ENCODE measurements at places on chromosomes 16 and 17.

GRCh38 chr17:43553573-43553972 lies 7.4 kb upstream of the ETV4 start:
- no peak for DNase-seq

DNA sequence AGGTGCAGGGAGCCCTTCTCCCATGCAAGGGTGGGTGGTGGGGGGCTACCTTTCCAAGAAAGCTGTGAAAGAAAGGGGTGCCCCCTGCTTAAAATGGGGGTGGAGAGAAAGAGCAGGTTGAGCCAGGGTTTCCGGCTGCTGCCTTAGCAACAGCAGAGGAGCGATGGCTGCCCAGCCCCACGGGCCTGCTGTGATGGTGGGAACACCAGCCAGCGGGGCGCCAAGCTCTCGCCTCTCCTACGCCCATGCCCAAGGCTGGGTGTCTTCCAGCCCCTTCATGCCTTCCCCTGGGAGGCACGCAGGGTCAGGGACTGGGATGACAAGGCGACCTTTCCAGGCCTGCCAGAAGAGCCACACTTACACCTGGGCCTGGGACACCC lies 3.0 kb downstream of the FMNL1 start:
- no peak for DNase-seq

GRCh38 chr17:39095309-39095686 lies 56.1 kb downstream of the PLXDC1 start:
- DNase-seq, result no peak

DNA sequence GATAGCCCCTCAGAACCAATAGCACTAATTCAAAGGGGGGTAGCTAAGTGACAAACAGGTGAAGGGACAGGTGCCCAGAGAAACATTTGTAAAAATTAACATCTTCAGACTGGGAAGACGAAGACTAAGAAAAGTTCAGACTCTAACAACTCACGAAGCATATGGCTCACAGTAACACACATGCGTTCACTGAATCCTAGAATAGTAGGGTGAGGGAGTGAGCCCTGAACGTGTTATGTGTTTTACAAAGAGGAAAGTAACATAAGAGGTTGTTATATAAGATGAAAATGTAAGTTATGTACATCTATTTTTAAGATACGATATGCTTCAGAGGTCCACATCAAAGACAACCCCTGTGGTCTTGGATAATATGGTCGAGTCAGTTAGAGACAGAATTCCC lies 15.2 kb downstream of the GSG1L2 start:
- no peak for DNase-seq

DNA sequence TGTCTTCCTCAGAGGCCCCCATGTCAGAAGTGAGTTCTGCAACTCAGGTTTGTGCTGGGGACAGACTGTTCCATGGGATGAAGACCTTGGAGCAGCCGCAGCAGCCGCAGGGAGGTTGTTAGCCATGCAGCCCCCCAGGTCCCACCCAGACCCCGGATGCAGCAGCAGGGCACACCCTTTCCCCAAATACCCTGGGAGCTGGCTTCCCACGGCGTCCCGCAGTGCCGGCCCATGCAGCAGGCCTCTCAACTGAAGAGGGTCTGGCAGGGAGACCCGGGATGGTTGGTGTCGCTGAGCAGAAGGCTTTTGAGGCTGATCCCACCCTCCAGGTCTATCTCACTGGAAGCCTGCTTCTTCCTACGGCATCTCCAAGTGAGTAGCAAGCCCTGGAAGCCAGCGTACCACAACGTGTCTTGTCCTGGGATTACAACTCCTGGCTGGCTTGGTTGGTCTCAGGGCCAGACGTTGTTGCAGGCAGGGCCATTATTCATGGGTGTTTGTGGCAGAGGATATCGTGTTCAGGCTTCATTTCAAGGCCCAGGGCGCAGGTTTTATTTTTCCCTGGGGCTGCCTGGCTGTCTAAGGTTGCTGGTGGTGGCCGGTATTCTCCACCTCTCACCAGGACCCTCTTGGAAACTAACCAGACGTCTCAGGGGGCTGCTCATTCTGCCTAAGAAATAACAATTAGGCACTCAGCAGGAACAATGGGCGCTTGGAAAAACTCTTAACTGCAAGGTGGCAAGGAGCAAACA lies 223.2 kb downstream of the C16orf95 start:
- DNase-seq, result no peak

DNA sequence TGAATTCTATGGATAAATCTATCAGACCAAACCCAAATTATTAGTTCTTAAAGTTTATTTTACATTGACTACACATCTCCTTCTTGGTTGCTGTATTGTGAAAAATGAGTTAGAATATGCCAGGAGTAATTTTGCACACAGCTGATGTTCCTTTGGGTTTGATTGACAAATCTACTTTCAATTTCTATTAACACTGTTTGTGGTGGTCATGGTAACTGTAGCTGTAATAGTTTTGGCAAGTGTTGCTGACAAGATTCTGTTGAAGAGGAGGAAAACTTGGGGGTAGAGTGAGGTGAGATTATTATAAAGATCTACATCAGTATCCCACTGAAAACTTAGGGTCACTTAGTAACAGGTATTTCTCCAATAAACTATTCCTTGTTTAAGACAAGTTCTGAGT lies 30.3 kb downstream of the MRTFB start:
- no peak for DNase-seq

- no peak for DNase-seq
Observed at GRCh38 chr16:442976-443375, 17.5 kb downstream of the RAB11FIP3 start.

DNA sequence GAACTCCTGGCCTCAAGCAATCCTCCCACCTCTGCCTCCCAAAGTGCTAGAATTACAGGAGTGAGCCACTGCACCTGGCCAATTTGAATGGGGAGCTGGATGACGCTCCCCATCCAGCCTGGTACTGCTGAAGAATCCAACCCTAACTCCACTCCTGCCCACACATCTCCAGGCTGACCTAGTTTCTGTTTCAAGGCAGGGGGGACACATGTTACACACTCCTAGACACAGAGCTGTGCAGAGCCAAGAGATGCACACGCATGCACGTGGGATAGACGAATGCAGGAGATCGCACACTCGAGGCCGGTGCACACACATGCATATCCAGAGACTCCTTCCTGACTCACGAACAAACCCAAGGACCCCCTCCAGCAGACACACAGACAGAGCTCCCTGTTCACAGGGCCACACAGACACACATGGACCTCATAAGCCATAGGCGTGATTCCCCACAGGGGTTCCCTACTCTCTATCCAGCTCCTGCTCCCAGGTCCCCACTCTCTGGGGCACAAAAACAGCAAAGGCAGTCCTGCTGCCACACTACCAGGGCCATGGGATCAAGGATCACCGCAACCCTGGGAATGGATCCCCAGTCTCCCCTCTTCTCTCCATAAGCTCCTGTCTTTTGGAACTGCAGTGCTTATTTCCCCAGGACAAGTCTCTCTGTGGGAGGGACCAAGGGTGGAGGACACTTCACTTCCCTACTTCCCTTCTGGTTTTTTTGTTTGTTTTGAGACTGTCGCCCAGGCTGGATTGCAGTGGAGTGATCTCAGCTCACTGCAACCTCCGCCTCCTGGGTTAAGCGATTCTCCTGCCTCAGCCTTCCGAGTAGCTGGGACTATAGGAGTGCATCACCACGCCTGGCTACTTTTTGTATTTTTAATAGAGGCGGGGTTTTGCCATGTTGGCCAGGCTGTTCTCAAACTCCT lies 14.4 kb downstream of the EPOP start:
- DNase-seq, result no peak

DNA sequence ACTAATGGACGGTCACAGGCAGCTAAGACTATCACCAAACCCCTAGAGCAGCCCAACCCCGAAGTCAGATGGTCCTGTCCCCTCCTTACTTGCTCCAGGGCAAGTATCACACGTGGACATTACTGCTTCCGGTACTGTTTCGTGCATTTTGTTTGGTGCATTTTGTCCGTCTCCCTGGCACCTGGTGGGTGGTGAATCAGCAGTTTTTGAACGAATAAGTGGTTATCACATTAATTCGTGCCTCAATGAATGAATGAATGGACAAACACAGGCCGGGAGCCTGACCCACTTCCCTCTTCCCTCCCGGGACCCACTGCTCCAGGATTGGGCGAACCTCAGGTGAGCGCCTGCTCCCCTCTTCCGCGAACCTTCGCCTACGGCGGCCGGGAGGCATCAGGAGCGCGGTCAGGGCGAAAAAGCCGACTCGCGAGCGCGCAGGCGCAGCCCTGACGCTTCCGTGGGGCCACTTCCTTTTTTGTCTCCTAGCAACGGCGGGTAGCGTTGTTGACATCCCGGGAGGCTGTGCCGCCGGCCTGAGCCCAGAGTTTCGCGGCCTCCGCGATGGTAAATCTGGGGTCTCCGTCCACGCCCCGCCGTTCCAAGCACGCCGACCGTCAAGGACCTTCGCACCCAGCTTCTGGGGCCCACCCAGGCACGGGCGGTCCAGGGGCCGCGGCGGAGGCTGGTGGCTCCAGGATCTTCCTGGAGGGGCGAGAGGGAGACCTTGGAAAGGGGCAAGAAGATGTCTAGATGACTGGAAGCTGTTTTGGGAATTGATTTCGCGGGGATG lies at the start of gene DYNLRB2:
DYNLRB2 (plus strand) TSS at position 478 of the 790 bp plus-strand sequence; CDS start at position 562, 84 bp downstream.
- DNase-seq, result peak; percentile 90

GRCh38 chr16:50735629-50736122 lies 6.2 kb upstream of the CYLD start:
- no peak for DNase-seq

GRCh38 chr16:65876056-65876408 lies 490.5 kb upstream of the CDH5 start:
- DNase-seq, result no peak

DNA sequence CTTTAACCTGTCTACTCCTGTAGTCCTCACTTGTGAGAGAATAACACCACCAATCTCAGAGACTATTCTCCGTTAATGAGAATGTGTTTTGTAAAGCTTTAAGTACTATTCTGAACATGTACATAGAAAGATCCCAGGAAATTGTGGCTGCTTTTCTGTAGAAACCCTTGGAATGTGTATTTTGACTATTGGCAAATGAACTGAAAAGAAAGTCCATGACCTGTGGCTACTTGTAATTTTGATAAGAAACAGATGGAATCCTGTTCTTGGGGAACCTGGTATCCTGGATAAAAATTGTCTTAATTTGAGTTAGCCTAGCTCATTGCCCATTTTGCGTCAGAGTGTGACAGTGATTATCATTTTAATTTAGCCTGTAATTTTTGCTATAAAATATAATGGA lies 9.1 kb downstream of the CTCF start:
- DNase-seq, result no peak

GRCh38 chr16:87806261-87806640 lies 40.5 kb upstream of the KLHDC4 start:
- DNase-seq, result peak; percentile 3

DNA sequence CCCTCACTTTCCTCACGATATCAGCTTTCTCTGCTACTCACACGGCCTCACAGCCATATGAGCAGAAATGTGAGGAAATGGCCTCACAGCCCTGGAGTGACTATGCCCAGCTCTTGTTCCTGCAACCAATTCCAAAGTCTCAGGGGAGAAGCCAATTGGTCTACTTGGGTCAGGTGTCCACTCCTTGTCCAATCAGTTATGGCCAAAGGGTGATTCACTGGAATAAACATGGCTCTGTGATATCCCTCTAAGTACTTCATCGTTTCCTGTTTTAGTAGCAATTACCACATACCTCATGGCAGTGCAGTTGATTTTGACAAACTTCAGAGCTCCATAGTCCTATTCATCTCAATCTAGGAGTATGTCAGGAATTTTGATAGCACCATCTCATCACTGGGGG lies 195.4 kb downstream of the KATNIP start:
- DNase-seq, result no peak

- DNase-seq, result no peak
Observed at GRCh38 chr17:205148-205669, 23.8 kb upstream of the DOC2B start.

- no peak for DNase-seq
Observed at GRCh38 chr17:81465910-81466309, 46.7 kb downstream of the ACTG1 start.

DNA sequence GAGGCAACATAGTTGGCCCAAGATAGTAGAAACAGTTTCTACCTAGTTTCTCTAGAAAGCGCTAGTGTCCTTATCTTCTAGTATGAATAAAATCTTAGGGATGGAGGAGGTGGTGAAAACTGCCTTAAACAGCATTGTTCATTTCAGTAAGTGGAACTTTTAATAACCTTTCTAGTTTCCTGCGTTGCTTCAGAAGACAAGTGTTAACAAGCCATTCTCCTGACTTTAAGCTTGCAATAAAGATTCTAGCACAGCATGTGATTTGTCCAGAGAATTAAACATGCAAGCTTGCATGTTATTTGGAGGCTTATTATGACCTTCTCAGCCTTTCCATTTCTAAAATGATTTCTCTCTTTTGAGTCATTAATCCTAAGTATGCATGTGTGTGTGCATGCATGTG lies 72.3 kb downstream of the TANGO6 start:
- DNase-seq, result no peak

DNA sequence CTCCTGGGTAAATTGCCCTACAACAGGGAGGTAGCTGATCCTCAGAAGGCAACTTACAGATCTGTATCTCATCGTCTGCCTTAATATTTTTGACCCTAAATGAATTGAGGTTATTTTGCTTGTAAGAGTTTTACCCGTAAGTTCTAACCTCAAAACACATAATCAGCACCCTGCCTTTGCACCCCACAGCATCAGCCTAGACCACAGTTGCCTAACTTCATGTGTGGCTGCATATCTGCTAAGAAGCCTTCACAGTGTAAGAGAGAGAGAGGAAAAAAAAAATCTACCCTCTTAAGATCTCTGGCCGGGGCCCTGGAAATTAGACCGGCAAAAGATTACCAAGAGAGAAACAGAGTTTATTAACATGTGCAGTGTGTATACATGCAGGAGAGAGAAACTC lies 76.9 kb downstream of the ARHGAP44 start:
- DNase-seq, result no peak

- no peak for DNase-seq
Observed at GRCh38 chr17:7283471-7284216, 2.1 kb downstream of the SLC2A4 start.

GRCh38 chr16:78796221-78796866 lies 696.9 kb downstream of the WWOX start:
- no peak for DNase-seq

DNA sequence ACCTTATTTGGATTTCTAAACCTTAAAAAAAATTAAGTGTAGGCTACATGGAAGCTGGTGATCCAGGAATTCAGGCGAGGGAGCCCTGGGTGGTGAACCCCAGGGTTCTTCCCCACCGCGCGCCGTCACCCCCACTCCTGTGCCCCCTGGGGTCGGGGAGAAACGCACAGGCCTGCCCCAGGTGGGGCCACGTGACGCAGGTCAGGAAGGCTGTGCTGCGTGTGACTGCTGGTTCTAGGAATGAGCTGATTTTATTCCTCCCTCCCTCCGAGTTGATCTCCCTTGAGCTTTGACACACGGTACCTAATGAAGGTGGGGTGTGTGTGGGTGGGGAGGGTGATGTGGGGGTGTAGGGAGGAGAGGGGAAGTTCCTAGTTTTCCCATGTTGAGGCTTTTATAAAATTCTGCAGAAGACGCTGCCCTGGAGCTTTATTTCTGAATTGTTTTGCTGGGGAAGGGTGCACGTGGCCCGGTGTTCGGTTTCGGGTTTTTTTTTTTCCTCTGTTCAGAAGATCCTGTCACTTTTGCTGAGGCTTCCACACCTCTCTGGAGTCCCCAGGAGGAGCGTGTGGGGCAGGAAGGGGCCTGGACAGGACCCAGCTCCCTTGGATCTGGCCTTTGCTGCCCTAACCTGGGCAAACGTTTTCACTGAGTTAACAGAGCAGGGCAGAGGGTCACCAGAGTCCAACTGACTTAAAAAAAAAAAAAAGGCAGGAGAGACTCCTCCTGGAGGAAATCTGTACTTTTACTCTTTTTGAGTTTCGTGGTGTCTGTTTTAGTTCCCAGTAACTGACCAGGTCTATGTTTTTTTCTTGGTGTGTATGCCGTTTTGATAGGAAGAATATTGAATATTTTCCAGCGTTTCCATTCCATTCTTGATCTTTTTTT lies 55.8 kb upstream of the GSE1 start:
- DNase-seq, result peak; percentile 33

Data from activated effector memory CD4-positive, alpha-beta T cell treated with Interleukin-2 at 50 U/mL for 16 hours (primary cell).